ENCODE measurements at places on chromosomes 2 and 18. TPM values are rescaled to one million over a fixed set of nuclear protein-coding genes. Genes with fewer than 3 reads are reported as not detected.

GRCh38 chr2:181465676-181466375 lies 8.6 kb downstream of the ITGA4 start:
- H3K4me3 ChIP-seq = no peak overlapping the region
- no peaks in the 10 kb centered on the region for H3K36me3 ChIP-seq
- no peak overlapping the region for H3K27ac ChIP-seq
- H3K4me1 ChIP-seq = peaks cover 28% of the 10 kb centered on the region
- H3K27me3 ChIP-seq = no peaks in the 10 kb centered on the region
- DNase-seq = no peak

DNA sequence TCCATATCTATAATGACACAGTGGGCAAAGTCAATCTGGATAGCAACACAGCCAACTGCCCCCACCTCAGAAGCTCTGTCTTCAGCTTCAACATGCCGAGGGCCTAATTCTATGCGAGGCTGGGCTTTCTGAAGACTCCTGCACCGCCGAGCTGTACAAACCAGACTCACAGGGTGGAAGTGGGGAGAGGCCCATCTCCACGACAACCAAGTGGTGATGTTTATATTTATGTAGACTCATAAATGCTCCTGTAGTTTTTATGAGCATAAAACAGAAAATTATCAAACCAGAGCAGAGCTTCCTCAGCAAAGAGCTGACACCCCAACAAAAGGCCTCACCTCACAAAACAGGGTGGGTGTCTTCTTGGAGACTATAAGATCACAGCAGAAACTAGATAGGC lies 77.0 kb upstream of the LGALSL start:
- no peak overlapping the region for H3K27ac ChIP-seq
- H3K27me3 ChIP-seq = no peaks in the 10 kb centered on the region
- no peaks in the 10 kb centered on the region for H3K4me1 ChIP-seq
- H3K4me3 ChIP-seq = no peak overlapping the region
- H3K36me3 ChIP-seq = no peaks in the 10 kb centered on the region

GRCh38 chr18:43572163-43572562 lies 294.9 kb upstream of the SYT4 start:
- H3K36me3 ChIP-seq = no peaks in the 10 kb centered on the region
- H3K27me3 ChIP-seq = no peaks in the 10 kb centered on the region

GRCh38 chr2:19933351-19933981 lies 31.7 kb upstream of the TTC32 start:
- H3K27ac ChIP-seq = no peak overlapping the region
- no peak overlapping the region for H3K4me3 ChIP-seq
- H3K4me1 ChIP-seq = no peaks in the 10 kb centered on the region
- no peak for DNase-seq

DNA sequence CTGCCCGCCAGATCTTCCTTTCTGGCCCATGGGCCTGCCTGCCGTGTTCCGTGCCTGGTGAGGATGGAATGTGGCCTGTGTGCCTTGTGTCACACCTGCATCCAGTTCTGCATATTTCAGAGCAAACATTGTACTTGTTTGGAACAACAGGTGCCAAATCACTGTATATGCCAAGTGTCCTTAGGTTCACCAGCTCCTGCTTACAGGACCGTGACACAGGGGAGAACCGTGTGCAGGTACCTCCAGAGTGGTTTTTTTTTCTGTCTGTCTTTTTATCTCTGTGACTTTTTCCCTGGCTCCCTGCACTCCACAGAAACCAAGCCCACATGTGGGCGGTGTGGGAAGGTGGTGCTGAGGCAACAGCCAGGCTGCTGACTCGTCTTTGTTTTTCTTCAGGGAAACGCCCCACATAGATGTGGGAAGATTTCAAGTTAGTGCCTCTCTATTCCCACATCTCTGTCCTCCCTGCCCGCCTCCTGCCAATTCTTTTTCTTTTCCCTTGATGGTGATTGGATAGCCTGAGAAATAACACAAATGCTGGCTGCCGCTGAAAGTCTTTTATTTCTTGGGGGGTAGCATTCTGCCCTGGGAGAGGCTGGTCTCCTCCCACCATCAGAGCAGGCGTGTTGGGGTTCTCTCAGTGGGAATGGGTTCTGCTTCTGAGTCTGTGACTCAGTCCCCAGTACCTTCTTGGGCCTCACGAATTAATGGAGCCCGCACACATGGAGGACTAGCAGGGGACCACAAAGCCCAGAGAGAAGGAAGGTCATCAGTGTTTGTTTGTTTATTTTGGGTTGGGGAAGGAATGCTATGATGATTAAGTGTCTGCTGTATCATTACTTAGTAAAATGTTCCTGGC lies 21.4 kb downstream of the GRHL1 start:
- no peaks in the 10 kb centered on the region for H3K36me3 ChIP-seq
- H3K27me3 ChIP-seq = no peaks in the 10 kb centered on the region
- H3K4me1 ChIP-seq = peaks cover 16% of the 10 kb centered on the region
- DNase-seq = no peak
- no peak overlapping the region for H3K4me3 ChIP-seq
- no peak overlapping the region for H3K27ac ChIP-seq

DNA sequence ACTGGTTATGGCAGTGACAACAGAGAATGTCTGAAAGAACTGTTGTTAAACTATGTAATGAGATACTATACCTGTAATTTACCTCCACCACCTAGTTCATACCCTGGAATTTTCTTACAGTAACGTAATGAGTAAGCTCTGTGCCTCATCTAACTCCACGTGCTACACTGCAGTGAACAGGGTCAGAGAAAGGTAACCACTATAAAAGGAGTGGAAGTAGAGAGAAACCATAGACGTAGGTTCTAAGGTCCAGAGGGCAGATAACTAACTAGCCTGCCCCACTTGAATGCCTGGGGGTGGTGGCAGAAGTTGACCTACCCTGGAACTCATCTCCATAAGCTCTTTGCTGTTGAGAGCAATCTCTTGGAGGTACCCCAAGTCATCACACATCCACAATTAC lies 32.0 kb upstream of the B4GALT6 start:
- H3K4me1 ChIP-seq = no peaks in the 10 kb centered on the region
- no peak for DNase-seq
- no peak overlapping the region for H3K27ac ChIP-seq
- no peaks in the 10 kb centered on the region for H3K36me3 ChIP-seq
- no peak overlapping the region for H3K4me3 ChIP-seq

DNA sequence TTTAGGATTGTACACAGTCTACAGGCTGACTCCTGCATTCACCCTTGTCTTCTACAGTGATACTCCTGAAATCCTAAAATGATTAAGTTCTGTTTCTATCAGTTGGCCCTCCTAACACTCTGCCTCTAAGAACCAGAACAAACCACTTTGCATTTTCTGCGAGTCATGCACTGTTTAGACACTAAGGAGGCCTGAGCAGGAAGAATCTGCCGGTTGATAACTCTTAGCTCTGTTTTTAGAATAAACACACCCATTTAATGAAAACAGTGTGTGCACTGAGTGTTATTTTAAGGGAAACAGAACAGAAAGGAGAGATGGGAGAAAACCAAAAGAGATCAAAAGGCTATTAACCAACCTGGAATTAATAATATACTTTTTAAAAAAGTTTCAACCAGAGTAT lies 22.9 kb upstream of the SSB start:
- no peaks in the 10 kb centered on the region for H3K36me3 ChIP-seq
- no peak overlapping the region for H3K4me3 ChIP-seq
- H3K27ac ChIP-seq = no peak overlapping the region
- H3K4me1 ChIP-seq = no peaks in the 10 kb centered on the region
- H3K27me3 ChIP-seq = no peaks in the 10 kb centered on the region

- no peak overlapping the region for H3K4me3 ChIP-seq
- H3K4me1 ChIP-seq = no peaks in the 10 kb centered on the region
- H3K36me3 ChIP-seq = no peaks in the 10 kb centered on the region
- H3K27me3 ChIP-seq = no peaks in the 10 kb centered on the region
- H3K27ac ChIP-seq = no peak overlapping the region
Observed at GRCh38 chr18:74116633-74117554, 30.7 kb downstream of the FBXO15 start.

DNA sequence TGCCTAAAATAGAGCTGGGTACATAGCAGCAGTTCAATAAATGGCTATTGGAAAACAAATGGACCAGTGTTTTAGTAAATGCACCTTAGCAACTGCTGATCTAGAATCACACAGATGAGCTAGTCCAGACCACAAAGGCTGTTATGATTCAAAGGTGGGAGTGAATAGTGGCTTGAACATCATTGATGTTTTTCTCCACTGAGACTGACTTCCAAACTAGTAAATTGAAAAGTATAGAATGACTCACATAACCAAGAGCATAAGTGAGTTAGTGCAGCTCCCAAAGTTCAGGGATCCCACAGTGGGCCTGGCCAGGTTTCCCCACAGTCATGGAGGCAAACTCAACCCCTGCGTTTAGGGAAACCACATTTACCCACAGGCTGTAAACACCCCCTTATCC lies 106.7 kb upstream of the YPEL5 start:
- no peaks in the 10 kb centered on the region for H3K36me3 ChIP-seq
- no peak overlapping the region for H3K27ac ChIP-seq
- no peak for DNase-seq
- no peak overlapping the region for H3K4me3 ChIP-seq

- no peaks in the 10 kb centered on the region for H3K4me1 ChIP-seq
- H3K36me3 ChIP-seq = no peaks in the 10 kb centered on the region
- no peaks in the 10 kb centered on the region for H3K27me3 ChIP-seq
- no peak overlapping the region for H3K27ac ChIP-seq
Observed at GRCh38 chr2:17076533-17076932, 410.9 kb upstream of the CYRIA start.

DNA sequence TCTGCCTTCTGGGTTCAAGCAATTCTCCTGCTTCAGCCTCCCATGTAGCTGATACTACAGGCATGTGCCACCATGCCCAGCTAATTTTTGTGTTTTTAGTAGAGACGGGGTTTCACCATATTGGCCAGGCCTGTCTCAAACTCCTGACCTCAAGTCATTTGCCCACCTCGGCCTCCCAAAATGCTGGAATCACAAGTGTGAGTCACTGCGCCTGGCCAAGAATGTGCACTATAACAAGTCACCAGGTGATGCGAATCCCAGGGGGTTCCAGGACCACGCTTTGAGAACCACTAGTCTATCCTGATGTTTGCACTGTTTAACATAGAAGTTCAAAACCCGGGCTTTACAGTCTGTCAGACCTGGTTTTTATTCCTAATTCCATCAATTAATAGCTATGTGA lies 144.8 kb downstream of the SUCLG1 start:
- no peak overlapping the region for H3K27ac ChIP-seq
- no peaks in the 10 kb centered on the region for H3K27me3 ChIP-seq
- no peaks in the 10 kb centered on the region for H3K4me1 ChIP-seq
- no peak for DNase-seq
- no peaks in the 10 kb centered on the region for H3K36me3 ChIP-seq

- no peak overlapping the region for H3K4me3 ChIP-seq
- H3K4me1 ChIP-seq = no peaks in the 10 kb centered on the region
- H3K27me3 ChIP-seq = no peaks in the 10 kb centered on the region
Observed at GRCh38 chr2:188326669-188327301, 35.1 kb downstream of the GULP1 start.

DNA sequence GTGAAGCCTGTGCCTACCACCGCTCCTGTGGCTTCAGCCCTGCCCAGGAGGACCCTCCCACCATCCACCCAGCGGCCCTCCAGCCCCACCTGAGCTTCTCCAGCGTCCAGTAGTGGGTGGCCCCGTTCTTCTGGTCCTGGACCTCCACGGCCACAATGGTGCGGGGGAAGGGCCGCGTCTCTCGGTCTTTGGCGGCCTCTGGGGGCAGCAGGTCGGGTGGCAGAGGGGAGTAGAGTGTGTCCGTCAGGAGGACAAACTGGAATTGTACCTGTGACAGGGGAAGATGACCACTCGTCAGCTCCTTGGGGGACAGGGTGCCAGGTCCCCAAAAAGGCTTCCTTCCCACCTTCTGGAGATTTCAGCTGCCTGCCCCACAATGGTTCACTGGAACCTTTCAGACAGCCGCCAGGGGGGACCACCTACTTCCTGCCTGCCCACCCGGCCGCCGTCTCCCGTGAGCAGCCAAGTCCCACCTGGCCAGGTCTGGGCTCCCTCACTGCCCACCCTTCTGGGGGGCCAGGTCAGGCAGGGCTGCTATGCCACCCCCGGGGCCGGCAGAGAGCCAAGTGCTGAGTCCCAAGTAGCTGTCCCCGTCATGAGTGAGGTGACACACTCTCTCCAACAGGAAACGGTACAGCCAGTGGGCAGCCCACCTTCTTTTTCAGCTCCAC lies 59.3 kb downstream of the KIF1A start:
- H3K27me3 ChIP-seq = peaks cover 4% of the 10 kb centered on the region
- no peaks in the 10 kb centered on the region for H3K4me1 ChIP-seq
- H3K4me3 ChIP-seq = no peak overlapping the region
- H3K36me3 ChIP-seq = no peaks in the 10 kb centered on the region

DNA sequence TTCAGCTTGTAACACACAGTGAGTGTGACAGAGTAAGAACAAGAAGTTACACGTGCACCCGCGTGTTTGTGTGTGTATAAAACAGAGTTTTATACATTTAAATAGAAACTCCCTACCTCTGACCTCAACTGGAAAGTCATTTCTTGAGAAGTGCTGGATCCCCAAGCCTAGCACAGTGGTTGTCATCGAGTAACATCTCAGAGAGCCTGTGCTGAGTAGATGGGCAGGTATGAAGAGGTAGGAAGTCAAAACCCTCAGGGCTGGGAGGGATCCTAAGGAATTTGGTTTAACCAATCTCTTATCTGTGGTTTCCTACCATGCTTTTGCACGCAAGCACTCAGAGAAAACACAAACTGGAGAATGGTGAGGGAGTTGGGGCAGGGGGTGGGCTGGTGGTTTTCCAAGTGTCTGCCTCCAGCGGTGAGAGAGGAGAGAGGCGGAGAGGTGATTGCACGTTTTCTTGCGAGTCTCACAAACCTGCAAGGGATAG lies 9.2 kb downstream of the ACOXL start:
- no peaks in the 10 kb centered on the region for H3K36me3 ChIP-seq
- H3K4me1 ChIP-seq = no peaks in the 10 kb centered on the region
- no peak overlapping the region for H3K4me3 ChIP-seq
- H3K27ac ChIP-seq = no peak overlapping the region
- DNase-seq = no peak
- no peaks in the 10 kb centered on the region for H3K27me3 ChIP-seq

DNA sequence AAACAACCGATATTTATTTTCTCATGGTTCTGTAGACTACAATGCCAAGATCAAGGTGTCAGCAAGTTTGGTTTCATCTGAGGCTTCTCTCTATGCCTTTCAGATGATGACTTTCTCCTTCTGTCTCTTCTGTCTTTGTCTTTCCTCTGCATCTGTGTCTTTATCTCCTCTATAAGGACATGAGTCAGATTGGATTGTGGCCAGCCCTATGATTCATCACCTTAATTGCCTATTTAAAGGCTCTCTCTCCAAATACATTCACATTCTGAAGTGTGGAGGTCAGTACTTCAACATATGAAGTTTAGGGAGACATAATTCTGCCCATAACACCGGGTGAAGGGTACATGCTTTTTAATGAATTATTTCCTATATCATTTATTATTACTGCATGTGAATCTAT lies 71.2 kb upstream of the CNTNAP5 start:
- no peak overlapping the region for H3K4me3 ChIP-seq
- no peak for DNase-seq
- no peaks in the 10 kb centered on the region for H3K36me3 ChIP-seq
- no peaks in the 10 kb centered on the region for H3K4me1 ChIP-seq

GRCh38 chr2:40372283-40372985 lies 79.5 kb downstream of the SLC8A1 start:
- H3K36me3 ChIP-seq = no peaks in the 10 kb centered on the region
- no peaks in the 10 kb centered on the region for H3K27me3 ChIP-seq
- no peak for DNase-seq
- H3K4me1 ChIP-seq = no peaks in the 10 kb centered on the region

FBLN7 gene
- total RNA-seq = 2.6 TPM

PCARE gene
- 0.05 TPM for total RNA-seq

PID1 gene
- 47.8 TPM for total RNA-seq

NEB gene
- 1.9 TPM for total RNA-seq

STARD6 gene
- not detected for total RNA-seq

ABCG8 gene
- not detected for total RNA-seq

SKOR2 gene
- not detected for total RNA-seq

CERKL gene
- 0.41 TPM for total RNA-seq

RNF144A gene
- 11.4 TPM for total RNA-seq
